ENCODE measurements at places on chromosomes 4 and X. TPM values are rescaled to one million over a fixed set of nuclear protein-coding genes. Genes with fewer than 3 reads are reported as not detected.

DNA sequence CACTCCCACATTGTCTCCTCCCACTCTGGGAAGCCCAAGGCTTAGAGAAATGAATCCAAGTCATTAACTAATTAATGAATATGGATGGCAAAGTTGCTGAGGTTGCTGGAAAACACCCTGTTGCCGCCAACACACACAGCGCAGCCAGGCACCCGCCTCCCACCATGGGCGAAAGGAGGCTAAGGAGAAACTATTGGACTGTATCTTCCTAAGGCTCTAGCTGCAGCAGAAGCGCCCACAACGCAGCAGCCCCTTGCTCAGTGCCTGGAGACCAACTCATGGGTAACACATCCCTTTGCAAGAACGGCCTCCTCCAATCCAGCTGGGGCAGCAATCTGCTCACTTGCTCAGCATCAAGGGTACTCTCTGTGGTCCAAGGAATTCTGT is 34.2 kb downstream of the TSC22D3 start:
- DNase-seq = no peak

GRCh38 chrX:45479196-45479834 is 278.6 kb upstream of the DIPK2B start:
- DNase-seq = no peak

The ATP1B4 gene
- total RNA-seq = not detected

The TIGD4 gene
- total RNA-seq = 0.39 TPM

The EDA gene
- total RNA-seq = 4.9 TPM

The TKTL1 gene
- not detected for total RNA-seq

- DNase-seq = no peak
These were observed 13.0 kb upstream of the SLC16A2 start for GRCh38 chrX:74408304-74408703.

DNA sequence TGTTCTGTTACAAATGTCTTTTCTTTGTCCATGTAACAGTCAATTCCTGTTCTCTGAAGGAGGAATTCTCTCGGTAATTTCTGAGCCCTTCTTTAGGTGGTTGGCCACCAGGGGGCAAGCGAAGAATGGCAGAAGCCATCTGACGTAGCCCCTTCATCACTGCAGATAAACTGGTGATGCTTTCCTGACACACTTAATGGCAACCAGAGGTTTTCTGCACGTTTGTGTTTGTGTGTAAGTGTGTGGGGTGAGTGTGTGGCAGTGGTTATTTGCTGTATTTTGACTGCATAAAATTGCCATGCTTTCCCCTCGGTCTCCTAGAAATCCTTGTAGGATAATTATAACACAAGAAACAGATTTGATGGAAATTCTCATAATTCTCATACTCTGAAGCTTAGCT is 64.8 kb upstream of the STOX2 start:
- DNase-seq = no peak

The ABLIM2 gene
- total RNA-seq = 15.5 TPM

The BMPR1B gene
- 0.36 TPM for total RNA-seq

The PDCL2 gene
- not detected for total RNA-seq

GRCh38 chr4:116733370-116733769 is 352.0 kb downstream of the TRAM1L1 start:
- no peak for DNase-seq

The DSPP gene
- not detected for total RNA-seq

DNA sequence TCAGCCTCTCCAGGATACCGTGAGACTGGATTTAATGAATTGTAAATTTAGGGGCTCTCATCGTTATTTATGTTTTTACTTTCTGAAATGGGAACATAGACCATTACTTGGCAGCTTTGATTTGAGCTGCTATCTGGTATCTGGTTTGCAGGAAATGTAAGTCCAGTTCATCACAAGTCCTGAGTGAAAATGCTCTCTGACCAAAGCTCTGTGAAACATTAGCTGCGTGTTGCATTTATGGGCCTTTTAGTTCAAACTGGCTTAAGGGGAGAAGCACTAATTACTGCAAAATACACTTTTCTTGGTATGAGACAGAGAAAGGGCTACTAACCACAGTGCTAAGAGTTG is 420 bp downstream of the CC2D2A start:
- no peak for DNase-seq

DNA sequence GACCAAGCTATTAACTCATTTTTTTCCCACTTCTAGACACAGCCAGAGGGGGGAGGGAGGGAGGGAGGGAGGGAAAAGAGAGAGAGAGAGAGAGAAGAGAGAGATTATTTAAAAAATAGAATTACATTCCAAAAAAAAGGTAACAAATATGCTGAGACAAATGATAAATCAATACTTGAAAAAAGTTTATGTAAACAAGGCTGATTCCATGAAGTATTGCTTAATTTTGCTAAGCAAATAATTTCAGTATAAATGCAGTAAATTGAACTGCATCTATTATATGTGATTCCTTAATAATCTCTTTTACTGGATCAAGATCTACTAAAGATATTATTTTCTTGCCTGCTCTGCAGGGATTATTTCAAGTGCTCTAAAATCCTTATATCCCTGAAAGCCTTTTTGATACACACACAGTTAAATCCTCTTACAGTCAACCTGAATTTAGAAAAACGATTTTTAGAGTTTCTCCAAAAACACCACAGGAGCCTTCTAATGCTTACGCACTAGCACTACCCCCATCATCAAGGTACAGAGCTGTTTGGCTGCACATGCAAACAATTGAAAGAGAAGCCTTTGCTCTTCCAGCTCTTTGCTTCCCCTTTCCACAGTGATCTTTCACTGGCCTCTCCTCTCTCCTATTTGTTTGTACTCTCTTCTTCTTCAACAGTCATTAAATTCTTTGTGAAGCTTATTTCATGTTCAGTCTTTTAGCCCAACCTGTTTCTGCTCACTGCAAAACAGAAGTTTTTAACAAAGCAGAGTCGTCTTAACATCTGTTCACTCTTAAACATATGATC is 426.3 kb upstream of the FAM241A start:
- DNase-seq = no peak

GRCh38 chr4:6974138-6974848 is 64.7 kb downstream of the TBC1D14 start:
- DNase-seq = peak; percentile 84

The GIMD1 gene
- total RNA-seq = not detected

GRCh38 chrX:3160756-3161155 is 119.5 kb downstream of the ARSF start:
- DNase-seq = no peak

DNA sequence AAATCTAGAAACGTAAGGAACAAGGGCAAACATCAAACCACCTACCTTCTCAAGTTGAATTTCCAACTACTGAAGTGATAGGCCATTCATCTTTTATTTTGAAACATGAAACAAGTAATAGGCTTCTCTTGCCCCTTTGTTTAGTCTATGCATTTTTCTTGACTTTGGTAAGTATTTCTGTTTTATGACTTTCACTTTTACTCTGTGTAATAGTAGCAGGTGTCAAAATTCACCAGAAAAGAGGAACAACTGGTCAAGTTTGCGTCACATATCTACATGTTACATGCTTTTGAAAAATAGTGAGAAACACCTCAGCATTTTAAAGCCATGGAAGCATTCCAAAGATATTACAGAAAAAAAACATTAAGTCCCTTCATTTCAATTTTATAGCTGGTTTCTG is 157.1 kb upstream of the FTHL17 start:
- DNase-seq = no peak

DNA sequence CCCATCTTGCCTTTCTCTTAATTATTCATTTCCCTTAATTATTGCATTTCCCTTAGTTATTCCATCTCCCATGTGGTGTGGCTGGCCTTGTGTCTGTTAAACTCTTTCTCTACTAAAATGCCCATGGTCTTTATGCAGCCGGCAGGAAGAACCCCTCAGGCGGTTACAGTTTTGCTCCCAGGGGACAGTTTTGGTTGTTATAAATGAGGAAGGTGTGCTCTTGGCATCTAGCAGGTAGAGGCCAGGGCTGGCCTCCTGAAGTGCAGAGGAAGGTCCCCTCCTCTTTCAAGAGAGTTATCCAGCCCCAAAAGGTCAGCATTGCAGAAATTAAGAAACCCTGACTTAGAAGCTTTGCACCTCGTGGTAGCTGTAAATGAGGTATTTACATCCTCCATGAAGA is 18.0 kb downstream of the TBL1X start:
- no peak for DNase-seq
